ENCODE measurements at places on chromosomes 12 and 14.
A peak's percentile ranks its signal among the peaks of the same experiment; 100 is the strongest.

DNA sequence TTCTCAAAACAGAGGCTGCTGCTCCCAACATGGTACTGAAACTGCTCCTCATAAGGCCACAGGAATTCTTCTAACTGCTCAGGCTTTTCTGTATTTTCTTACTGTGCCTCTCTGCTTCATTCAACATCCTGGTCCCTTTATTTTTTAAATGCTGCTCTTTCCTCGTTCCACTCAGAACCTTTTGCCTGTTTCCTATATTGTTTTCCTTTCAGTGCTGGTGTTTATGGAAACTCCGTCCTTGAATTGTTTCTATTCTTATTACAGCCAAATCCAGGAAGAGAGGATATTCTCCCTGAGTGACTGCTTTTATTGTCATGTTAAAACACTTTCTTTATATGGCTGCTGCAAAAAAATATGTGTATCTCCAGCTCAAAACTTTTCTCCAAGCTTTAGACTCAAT is 173.0 kb upstream of the E2F7 start:
- DNase-seq, result no peak

DNA sequence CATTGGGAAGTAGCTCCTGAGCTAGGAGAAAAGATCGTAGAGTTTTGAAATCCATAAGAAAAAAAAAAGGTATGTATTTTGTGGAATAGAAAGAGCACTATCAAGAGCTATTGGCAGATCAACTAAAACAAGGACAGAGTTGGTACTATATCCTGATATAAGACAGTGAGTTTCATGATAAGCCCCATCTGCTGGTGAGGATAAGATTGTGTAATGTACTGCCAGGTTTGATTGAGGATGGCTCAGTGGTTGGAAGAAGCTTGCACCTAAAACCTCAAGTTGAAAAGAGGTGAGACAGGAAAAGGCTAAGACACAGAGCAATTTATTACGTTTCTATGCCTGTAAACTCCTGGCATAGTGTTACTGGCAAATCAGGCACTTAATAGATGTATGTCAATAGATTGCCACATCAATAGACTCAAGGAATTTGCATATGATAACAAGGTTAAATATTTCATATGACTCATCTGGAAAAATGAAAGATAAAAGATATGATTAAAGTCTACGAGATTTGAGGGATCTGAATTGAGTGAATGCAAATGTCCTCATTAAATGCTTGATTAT is 525.6 kb downstream of the FLRT2 start:
- no peak for DNase-seq

DNA sequence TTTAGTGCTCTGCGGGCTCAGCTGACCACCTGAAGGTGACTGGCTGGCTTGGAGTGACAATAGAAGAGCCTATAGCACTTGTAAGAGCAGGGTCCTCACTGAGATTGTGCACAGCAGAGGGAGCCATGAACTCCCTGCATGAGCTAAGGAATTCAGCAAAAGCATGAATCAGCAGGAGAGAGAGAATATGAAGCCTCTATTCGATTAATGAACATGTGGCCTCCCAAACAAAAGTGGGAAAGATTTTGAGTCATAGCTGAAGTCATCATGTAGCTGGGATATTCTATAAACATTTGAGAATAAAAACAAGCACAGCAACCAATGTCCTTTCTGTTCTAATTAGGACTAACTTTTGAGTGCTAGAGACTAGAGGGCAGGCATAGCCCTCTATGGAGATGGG is 626.6 kb downstream of the DIO2 start:
- no peak for DNase-seq

DNA sequence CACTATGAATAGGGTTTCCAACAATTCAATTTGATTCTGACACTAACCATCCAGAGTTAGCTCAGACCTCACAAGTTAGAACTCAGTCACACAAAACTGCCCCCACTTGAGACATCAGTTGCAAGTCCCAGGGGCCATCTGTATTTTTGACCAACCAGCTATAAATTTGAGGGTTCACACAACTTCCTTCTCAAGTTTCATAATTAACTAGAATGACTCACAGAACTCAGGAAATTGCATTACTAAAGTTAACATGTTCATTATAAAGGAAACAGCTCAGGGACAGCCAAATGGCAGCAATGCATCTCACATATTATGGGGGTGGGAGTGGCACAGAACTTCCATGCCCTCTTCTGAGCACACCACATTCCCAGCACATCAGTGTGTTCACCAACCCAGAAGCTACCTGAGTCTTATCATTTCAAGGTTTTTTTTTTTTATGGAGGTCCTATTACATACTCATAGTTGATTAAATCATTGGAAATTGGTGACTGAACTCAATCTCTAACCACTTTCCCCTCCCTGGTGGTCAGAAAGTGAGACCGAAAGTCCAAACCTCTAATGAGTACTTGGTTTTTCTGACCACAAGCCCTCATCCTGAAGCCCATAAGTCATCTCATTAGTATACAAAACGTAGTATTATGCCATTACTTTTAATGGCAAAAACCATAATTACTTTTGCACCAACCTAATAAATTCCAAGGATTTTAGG is 1721.5 kb upstream of the SEL1L start:
- no peak for DNase-seq

DNA sequence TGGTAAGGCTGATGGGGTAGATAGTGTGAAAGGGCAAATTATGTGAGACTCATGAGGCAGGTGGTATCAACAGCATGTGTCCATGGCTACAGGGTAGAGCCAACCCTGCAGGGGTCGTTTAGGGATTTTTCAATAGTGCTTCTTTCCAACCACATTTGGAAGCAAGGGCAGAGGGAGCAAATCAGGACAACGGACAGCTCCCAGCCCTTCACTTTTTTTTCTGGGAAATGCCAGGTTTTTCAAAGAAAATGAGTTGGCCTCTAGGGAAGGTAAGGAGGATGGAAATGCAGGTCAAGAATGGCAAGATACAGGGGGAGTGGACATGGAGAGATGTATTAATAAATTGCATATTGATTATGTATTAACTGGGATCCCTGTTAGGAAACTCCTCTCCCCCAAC is 4.9 kb upstream of the CMA1 start:
- DNase-seq, result no peak

DNA sequence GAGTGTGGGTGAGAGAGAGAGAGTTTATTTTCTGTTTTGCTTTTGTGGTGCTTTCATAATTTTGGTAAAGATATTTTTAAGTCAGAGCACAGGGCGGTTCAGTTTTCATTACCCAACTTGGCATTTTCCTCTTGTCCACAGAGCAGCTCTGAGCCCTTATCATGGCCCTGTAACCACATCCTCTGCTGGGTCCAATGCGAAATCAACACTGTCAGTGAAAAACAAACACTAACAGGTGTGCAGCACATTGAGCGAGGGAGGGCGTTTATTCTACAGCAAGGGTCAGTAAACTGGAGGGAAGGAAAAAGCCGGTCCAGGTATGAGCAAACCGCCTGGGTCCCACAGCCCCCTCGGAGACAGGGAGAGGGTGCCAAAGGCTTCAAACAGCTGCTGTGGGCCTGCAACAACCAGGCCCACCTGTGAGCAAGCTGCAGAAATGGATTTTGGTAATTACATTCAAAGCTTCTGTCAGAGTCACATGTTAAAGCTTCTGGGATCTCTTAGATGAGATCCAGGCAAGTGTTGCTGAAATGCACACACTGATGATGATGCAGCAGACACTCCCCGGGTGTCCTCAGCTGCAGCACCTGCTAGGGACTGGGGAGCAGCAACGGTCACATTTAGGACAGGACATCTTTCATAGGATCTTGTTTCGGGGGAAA is 132.7 kb upstream of the DYRK2 start:
- DNase-seq, result peak; percentile 72

GRCh38 chr14:97960436-97960835 is 1163.3 kb downstream of the VRK1 start:
- DNase-seq, result no peak

DNA sequence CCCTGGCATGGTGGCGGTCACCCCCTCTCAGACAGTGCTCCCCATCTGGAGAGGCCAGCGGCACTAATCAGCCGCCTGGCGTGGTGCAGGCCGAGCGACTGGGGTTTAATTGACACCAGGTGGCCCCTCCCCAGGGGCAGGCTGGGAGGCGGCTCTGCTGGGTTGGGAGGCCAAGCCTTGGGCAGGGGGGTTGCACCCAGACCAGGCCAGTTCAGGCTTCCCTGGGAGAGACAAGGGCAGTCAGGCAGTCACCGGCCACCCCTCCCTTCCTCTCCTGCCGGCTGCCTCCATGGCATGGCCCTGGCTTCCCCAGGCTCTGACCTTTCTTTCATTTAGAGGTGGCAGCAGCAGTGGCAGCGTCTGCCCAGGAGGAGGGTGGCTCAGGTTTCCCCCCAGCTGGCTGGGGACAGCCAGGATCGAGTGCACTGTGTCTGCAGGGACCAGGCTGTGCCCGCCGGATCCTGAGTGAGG is 78.1 kb upstream of the NOS1 start:
- DNase-seq, result no peak

DNA sequence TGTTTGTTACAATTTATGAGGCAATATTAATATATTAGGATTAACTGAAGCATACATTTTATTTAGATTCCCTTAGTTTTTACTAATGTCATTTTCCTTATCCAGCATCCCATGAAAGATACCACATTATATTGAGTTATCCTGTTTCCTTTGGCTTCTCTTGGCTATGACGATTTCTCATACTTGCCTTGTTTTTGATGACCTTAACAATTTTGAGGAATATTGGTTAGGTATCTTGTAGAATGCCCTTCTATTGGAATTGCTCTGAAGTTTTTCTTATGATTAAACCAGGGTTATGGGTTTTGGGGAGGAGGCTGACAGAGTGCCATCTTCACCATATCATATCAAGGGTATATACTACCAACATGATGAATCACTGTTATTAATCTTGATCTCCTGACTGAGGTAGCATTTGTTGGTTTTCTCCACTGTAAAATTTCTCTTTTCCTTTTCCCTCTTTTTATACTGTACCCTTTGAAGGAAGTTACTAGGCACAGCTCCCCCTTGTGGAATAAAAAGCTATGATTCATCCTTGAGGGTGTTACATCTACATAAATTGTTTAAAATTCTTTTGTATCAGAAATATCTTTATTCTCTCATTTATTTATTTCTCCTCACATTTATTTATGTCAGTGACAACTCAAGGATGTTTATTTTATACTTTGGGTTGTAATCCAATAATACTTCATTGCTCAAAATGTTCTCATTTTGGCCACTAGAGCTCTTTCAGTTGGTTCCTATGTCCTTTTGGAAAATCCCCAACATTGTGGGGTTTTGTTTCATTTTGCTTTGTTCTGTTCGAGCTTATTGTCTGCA is 239.0 kb downstream of the SLC16A7 start:
- no peak for DNase-seq

GRCh38 chr12:24903329-24904088 is 45.4 kb downstream of the BCAT1 start:
- peak; percentile 41 for DNase-seq

DNA sequence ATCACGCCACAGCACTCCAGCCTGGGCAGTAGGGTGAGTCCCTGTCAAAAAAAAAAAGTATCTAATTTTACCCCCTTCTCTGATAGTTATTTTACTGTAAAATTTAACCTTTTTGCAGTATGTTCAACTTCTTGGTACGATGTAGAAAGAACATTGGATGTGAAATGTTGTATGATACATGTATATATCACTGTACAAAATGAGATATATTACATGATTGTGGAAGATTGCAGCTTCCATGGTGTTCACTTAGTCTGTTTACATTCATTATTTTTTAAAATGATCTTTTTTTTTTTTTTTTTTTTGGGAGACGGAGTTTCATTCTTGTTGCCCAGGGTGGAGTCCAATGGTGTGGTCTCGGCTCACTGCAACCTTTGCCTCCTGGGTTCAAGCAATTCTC is 9.0 kb downstream of the SP1 start:
- no peak for DNase-seq

DNA sequence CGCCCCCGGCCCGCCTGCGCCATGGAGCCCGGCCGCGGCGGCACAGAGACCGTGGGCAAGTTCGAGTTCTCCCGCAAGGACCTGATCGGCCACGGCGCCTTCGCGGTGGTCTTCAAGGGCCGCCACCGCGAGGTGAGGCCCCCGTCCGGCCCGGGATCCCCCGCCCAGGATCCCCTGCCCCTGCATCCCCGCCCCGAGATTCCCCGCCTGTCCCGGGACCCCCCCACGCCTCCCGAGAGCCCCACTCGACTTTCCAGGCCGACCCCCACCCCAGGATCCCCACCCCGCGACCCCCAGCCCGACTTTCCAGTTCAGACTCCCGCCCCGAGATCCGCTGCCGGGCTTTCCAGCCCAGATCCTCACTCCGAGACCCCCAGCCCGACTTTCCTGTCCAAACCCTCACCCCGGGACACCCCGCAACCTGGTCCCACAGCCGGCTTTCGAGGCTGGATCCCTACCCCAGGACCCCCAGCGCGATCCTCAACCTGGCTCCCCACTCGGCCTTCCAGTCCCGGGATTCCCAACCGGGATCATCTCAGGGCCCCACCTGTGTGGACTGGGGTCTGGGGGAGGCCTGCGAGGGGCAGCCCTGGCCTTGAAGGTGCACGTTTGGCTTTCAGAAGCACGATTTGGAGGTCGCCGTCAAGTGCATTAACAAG is 688 bp downstream of the ULK1 start:
- peak; percentile 33 for DNase-seq

DNA sequence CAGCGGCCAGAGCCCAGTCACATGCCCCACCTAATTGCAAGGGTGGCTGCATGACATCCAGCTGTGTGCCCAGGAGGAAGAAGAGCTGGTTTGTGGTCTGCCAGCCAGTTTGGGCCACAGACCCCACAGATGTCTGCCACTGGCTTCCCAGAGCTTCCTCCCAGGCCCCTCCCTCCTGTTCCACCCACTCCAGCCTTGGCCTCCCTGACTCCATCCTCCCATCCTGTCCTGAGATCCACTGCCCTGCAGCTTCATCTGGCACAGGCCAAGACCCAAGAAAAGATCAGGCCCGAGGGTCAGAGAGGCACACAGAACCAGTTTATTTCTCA is 5.9 kb downstream of the NGB start:
- no peak for DNase-seq

GRCh38 chr14:24409192-24409591 is 10.4 kb downstream of the NYNRIN start:
- no peak for DNase-seq

DNA sequence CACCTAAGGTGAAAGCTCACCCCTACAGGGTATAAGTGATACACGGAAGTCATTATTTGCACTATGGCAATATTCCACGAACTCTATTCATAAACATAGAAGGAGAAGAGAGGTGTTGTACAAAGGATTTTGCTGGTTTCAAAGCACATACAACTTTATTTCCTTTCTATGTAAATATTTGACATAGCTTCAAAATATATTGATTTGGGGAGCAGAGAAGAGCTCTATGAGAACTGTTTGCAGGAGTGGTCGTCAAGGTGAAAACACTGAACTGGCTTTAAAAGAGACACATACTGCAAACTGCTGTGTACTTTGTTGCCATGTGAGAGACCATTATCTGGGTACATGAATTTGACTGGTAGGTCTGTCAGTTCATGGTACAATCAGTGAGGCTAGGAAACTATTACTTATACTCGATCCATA is 16.7 kb downstream of the CNIH1 start:
- no peak for DNase-seq

Measured in activated CD8-positive, alpha-beta T cell treated with anti-CD3 and anti-CD28 coated beads, Interleukin-2, amount 10 ng/mL, durations not matched to agents 7 days and 5 days (primary cell).